ENCODE measurements at places on chromosomes 5 and 9.

DNA sequence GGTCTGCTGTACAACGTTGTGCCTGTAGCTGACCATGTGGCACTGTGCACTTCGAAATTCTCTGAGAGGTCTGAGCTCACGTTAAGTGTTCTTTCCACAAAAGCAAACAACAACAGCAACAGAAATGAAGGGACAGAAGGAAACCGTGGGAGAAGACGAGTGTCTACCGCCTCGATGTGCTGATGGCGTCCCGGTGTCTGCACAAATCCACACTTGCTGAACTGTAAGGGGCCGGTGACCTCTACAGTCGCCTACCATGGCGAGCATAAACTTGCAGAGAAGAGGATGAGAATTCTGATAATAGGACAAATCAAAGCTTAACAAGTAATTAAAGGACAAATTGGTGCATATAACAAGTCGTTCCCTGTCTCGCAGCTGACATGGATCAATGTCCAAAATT is 114.0 kb downstream of the ADAMTS2 start:
- DNase-seq = no peak

DNA sequence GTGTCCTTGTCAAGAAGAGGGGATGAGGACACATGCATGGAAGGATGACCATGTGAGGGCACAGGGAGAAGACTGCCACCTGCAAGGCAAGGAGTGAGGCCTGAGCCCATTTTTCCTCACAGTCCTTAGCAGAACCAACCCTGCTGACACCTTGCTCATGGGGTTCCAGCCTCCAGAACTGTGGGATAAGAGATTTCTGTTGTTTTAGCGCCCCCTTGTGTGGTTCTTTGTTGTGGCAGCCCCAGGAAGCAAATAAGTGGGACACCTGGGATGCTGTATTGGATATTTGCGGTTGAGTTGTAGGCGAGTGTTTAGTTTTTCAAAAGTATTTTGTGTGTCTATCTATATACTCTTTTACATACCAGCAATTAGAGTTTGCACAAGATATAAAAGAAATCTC is 206.4 kb downstream of the NXNL2 start:
- peak; percentile 30 for DNase-seq

DNA sequence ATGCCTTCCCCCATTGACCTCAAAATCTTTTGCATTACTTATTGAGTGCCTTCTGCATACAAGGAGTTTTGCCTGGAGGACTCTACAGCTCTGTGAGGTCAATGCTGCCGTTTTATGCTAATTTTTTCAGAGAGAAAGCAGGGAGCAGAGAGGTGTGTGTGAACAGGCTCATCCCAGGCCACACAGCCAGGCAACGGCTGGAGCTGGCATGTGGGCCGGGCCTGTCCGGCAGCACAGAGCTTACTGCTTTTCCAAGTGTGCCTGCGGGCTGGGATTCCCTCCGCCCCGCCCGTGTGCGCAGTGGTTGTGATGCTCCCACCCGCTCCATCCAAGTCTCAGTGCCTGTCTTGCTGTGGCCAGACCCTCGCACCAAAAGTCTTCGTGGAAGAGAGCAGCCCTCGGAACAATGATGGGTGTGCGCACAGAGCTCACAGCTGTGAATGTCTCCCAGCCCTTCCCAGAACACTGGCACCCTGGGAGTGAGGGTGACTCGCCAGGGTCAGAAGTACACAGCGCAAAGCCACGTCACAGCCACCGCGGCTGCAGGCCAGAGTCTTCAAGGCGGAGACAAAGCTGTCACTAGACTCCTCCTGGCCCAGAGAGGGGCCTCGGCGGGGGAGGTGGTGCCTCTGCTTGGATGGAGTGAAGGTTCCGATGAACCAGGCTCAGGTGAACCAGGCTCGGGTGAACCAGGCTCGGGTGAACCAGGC is 82.8 kb downstream of the COL5A1 start:
- DNase-seq = no peak

DNA sequence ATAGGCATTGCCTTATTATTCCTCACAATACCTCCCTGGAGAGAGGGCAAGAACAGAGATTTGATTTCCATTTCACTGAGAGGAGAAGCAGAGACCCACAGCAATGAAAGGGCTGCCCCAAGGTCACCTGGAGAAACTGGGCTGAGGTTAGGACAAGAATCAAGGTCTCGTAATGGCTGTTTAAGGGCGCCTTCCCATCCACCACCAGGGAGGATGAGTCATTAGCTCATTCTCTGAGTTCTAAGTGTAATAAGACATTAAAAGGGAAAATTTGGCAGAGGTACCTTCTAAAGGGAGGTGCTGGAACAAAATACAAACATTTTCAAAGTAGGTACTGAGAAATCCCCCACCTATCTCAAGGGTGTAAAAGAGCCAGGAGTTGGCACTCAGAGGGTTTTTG is 52.6 kb upstream of the TCERG1 start:
- no peak for DNase-seq

DNA sequence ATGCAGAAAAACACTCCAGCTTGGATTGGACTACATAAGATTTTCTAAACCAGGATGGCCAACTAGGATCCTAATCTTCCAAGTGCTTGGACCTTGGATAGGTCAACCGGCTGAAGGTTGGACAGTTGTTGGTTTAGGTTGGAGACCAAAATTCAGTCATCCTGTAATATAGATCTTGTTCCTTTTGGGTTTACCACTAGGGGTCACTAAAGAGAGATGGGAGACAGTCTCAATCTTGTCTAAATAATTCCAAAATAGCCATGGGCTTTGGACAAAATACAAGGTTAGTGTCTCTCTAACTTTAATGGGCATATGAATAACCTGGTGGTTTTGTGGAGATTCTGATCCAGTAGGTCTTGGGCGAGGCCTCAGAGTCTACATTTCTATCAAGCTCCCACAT is 148.7 kb upstream of the ERCC6L2 start:
- peak; percentile 75 for DNase-seq

GRCh38 chr9:35664531-35665470 is at the start of gene ARHGEF39:
TSS of gene ARHGEF39 (minus strand) at chr9:35665195. CDS start at chr9:35665169, 26 bp downstream.
- DNase-seq = peak; percentile 81

DNA sequence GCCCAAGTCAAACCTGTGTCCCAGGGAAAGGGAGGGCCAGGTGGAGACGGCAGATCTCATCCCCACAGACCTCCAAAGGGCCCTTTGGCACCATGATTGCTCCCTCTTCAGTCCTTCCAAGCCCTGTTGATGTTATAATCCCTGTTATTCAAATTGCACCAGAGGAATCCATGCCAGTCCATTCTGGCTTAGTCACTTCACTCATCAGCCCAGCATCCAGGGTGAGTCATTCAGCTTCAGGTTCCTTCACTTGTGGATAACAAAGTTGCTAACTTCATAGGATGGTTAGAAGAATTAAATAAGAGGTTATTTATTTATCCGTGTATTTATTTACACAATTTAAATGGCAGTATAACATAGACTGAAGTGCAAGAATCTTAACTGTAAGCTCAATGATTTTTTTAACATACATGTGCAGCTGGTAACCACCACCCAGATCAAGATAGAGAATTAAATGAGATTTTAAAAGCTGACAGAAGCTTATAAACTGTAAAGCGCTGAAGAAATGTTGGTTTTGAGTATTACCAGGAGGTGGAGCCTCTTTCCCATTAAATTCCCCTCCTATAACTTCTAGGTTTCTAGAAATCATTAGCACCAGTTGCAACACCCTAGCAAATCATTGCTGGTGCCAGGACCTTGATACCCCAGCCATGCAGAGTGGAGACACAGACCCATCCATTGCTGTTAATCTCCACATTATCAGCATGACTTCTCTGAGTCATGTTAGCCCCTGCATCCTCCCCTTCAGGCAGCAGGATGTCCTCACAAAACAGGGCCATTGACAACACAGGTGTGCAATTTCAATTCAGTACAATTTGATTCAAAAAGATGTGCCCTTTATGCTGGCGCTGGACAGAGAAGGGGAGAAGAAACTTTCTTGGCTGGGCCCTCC is 77.4 kb downstream of the SEC61B start:
- DNase-seq = peak; percentile 69

DNA sequence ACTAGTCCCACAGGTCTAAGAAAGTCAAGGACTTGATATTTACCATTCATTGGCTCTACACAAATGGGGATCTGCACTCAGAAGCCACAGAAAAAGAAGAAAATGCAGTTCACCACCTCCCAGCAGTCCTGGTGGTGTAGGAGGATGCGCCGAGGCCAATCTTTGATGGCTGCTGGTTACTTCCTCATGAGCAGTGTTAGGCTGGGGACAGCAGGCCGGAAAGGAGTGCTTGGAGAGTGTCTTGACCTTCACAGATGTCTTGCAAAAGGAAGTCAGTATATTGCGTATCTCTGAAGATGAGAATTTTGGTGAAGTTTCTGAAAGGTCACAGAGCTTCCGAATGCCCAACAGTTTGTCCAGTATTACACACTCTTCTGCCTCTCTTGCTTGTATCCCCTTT is 597.0 kb downstream of the EBF1 start:
- DNase-seq = no peak

- DNase-seq = no peak
Measured at GRCh38 chr5:143142596-143143435, 260.7 kb downstream of the NR3C1 start.

DNA sequence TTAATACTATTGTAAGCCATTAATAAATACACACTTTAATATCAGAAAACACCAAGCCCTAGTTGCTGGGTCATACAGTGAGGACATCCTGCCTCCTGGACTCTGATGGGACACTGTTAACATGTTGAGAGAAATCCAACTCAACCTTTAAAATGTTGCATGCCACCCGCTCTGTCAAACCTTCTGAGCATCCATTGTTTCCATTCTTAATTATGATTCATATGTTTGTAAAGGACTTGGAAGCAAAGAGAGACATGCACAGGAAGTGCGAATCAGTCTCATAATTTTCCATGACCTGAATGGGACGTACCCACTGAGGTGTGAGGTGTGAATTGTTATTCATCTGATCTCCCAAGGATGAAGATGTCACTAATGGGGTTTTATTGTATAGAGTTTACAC is 186.4 kb downstream of the CAAP1 start:
- DNase-seq = peak; percentile 4

GRCh38 chr5:40823459-40823858 is 11.6 kb downstream of the RPL37 start:
- no peak for DNase-seq

DNA sequence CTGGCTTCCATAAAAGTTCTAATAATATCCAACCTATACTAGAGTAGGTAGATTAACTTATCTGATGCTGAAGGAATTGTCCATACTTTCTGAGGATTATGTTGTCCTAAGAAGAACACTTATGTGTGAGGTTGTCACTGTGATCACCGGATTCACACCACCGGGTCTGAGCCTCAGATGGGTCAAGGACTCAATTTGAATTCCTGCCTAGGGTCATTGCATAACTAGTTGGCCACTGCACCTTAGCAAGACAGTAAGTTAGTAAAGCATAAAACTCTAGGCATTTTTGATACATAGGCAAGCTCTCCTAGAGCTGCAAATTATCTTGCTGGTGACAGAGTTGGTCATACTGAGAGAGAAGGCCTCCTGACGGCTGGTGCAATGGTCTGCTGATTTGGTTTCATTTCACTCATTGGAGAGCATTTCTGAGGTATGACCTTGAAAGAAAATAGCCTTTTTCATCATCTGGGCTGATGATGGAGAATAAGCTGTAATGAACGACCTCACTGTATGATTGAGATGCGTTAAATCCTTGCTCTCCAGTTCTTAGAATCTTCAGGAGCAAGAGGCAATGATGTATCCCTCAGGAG is 72.0 kb upstream of the CKMT2 start:
- DNase-seq = no peak

GRCh38 chr5:170277867-170278281 is 19.7 kb downstream of the LCP2 start:
- no peak for DNase-seq

DNA sequence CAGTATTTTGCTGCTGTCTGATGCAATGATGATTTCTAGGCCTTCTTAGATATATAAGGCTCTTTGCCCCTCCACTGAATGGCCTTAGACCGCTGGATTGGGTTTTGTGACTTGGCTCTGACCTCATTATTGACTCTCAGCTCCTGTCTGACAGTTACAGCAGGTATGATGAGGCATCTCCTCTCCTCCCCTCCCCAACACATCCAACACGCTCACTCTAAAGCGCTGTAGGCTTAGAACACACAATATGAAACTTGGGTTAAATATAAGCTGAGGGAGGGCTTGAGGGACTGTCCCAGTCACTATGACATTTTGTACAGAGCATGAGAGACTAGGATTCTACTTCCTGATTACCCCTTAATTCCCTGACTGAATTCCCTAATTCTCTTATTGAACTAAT is 18.8 kb upstream of the CER1 start:
- DNase-seq = no peak

DNA sequence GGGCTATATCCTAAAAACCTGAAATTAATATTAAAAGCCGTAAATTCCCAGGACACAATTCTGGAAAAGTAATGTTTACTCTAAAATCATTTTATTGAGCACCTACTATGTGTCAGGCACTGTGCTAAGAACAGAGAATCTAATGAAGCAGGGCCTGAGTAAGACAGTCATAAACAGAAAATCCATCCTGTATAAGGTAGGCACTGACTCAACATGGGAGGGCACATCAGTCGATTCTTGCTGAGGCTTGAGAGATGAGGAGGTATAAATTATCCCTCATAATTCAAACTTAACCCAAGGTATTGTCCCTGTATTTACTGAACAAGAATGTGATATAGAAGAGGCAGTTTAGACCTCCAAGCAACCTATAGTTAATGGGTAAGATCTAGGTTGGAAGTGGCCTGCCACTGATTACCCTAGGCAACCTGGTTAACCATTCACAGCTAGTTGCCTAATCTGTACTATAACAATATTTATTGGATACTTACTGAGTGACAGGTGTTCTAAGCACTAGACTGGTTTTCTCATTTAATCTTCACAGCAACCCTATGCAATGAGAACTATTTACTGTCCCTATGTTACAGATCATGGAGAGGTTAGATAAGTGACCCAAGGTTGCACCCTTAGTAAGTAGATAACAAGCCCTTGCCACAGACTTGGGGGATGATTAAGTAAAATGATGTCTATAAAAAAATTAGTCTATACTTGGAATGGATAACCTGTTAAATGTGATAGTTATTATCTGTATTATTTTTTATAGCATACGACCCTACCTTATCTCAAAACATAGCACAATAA is 317.7 kb downstream of the PDE4D start:
- DNase-seq = no peak

- DNase-seq = no peak
Measured at GRCh38 chr9:28927691-28928090, 1354.4 kb upstream of the C9orf72 start.

DNA sequence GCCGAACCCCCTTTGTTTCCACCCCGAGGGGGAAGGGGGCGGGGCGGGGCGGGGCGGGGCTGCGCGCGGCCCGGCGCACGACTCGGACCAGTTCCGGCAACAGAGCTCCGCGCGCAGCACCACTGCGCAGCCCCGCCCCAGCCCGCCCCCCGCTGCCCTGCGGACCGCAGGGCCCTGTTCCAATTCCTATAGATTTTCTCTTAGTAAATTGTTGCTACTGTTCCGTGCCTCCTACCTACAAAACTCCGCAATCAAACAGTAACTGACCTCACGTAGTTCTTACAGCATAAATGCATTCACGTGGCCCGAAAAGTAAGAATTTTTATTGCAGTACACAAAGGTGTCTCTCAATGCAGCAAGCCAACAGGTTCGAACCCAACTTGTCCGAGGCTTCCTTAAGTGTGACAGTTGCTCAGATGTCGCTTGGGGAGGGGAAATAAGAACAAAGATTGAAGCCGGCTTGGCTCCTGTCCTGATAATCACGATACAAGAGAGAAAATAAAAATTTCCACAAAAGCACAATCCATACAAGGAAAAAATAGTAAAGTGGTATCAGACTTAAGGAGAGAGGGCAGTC is 1.2 kb upstream of the RNF38 start:
- peak; percentile 84 for DNase-seq

Data from dermis blood vessel endothelial cell (primary cell).